Left lobe of liver (tissue), 2 donors: ENCODE measurements at places on chromosomes 6 and 20. TPM values are rescaled to one million over a fixed set of nuclear protein-coding genes. Genes with fewer than 3 reads are reported as not detected.

DNA sequence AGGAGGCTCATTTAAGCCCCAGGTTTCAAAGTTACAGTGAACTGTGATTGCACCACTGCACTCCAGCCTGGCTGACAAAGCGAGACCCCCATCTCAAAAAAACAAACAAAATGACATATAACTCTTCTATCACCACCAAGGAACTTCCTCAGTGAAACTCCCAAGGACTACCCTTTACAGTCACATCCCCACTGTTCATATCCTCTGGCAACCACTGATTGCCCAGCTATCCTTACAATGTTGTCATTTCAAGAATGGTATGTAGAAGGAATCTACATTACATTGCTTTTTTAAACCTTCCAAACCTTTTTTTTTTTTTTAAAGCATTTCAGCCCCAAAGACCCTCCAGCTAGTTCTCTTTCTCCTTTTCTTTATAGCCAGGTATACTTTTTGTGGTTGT is 123.1 kb upstream of the CARMIL1 start:
- DNase-seq: no peak

- no peak for DNase-seq
Observed at GRCh38 chr6:34806738-34807453, 15.0 kb downstream of the BLTP3A start.

DNA sequence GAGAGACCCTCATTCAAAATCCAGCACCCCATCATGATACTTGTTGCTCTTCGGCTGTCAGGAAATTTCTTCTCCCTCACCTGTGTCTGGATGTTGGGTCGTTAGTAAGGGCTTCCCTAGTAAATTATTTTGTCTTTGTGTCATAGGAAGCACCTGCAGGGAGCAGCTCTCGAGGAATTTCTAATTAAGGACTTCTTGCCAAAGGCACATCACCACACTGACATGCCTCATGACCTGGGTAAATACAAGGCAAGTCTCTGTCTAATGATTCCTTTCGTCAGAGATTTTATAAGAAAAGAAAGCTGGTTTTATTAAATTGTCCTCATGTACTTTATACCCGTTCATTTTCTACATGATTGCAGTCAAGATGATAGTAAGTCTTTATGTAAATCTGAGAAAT is at the start of gene NOX3:
TSS of gene NOX3 (minus strand) at position 74 of the 400 bp plus-strand sequence. CDS start at position 35, 39 bp downstream.
- no peak for DNase-seq

The SLC23A2 gene
- 27.4 TPM for total RNA-seq

The PSORS1C2 gene
- not detected for total RNA-seq
